ENCODE measurements at places on chromosomes 12 and 14. TPM values are rescaled to one million over a fixed set of nuclear protein-coding genes. Genes with fewer than 3 reads are reported as not detected.

RIMBP2 gene
- polyA plus RNA-seq = 1.7 TPM

PTPRO gene
- polyA plus RNA-seq = 1.2 TPM

SPIC gene
- not detected for polyA plus RNA-seq

RPGRIP1 gene
- 0.60 TPM for polyA plus RNA-seq

SAMD15 gene
- not detected for polyA plus RNA-seq

COCH gene
- 1.6 TPM for polyA plus RNA-seq

JPH4 gene
- polyA plus RNA-seq = 0.60 TPM

CCDC88C gene
- polyA plus RNA-seq = 45.7 TPM

CLEC2A gene
- not detected for polyA plus RNA-seq

KIF5A gene
- 0.46 TPM for polyA plus RNA-seq

SLC10A1 gene
- polyA plus RNA-seq = not detected

PLEKHG7 gene
- polyA plus RNA-seq = 0.71 TPM

CLEC14A gene
- polyA plus RNA-seq = 0.60 TPM

PAX9 gene
- not detected for polyA plus RNA-seq

TMTC2 gene
- polyA plus RNA-seq = 2.4 TPM

C12orf76 gene
- polyA plus RNA-seq = 3.0 TPM

DDX11 gene
- polyA plus RNA-seq = 6.6 TPM

MYH6 gene
- polyA plus RNA-seq = 4.9 TPM

EXOC3L4 gene
- 23.8 TPM for polyA plus RNA-seq

ACOT6 gene
- polyA plus RNA-seq = not detected

DIO2 gene
- polyA plus RNA-seq = 0.60 TPM

REP15 gene
- 251 TPM for polyA plus RNA-seq

PLXNC1 gene
- 1.2 TPM for polyA plus RNA-seq

HELB gene
- polyA plus RNA-seq = 3.0 TPM

ADGRD1 gene
- 3.8 TPM for polyA plus RNA-seq

TAS2R7 gene
- not detected for polyA plus RNA-seq

IAPP gene
- polyA plus RNA-seq = not detected

Measured in sigmoid colon (tissue), 7 donors.